ENCODE measurements at places on chromosomes 7 and 10. TPM values are rescaled to one million over a fixed set of nuclear protein-coding genes. Genes with fewer than 3 reads are reported as not detected.

- no peak for DNase-seq
These were observed 25.9 kb upstream of the AKR1C1 start for GRCh38 chr10:4937346-4937745.

- DNase-seq: no peak
These were observed 313.4 kb upstream of the SEMA3C start for GRCh38 chr7:81232084-81232799.

GRCh38 chr10:3081383-3081981, 14.1 kb downstream of the PFKP start:
- no peak for DNase-seq

GRCh38 chr7:142798451-142799436, 28.0 kb downstream of the PRSS2 start:
- DNase-seq: no peak

BICC1 gene
- 0.33 TPM for total RNA-seq
